Stimulated activated CD8-positive, alpha-beta memory T cell treated with anti-CD3 and anti-CD28 coated beads, Interleukin-2, amount 100 ng/mL, for 48 hours (primary cell): ENCODE measurements at places on chromosomes 16 and 17.

- no peak for DNase-seq
Observed at GRCh38 chr17:4341616-4341977, 24.9 kb downstream of the UBE2G1 start.

DNA sequence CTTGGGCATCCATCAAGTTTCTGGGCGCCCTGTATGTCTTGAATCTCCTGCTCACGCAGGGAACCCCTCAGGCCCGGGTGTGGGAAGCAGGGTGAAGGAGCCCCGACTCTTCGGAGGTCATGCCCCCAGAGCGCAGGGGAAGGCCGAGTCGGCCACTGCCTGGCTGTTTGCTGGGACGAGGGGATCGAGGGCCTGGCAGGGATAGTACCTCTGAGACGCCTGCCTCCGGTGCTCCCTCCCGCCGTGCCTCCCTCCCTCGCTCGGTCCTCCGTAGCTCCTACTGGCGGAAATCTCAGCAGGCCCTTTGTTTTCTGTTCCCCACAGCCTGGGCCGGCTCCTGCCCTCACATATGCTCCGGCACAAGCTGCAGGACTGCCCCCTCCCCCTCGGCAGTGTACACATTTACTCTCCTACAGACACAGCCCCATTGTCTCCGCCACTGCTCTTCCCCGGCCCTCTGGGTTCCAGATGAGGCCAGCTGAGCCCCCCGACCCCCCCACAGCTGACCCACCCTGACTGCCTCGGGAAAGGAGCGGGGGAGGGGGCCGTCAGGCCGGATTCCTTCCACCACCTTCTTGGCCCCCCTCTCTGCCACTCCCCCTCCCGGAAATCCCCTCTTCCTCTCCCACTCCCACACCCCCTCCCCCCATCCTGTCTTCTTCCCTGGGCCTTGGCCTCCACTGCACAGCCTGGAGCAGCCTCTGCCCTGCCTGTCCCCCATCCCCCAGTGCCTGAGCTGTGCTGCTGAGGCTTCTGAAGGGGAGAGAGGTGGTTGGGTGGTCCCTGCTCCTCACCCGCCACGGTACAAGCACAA, 1.4 kb downstream of the TRAF4 start:
- no peak for DNase-seq

GRCh38 chr16:89285381-89285780, 67.9 kb downstream of the ZNF778 start:
- DNase-seq: no peak

DNA sequence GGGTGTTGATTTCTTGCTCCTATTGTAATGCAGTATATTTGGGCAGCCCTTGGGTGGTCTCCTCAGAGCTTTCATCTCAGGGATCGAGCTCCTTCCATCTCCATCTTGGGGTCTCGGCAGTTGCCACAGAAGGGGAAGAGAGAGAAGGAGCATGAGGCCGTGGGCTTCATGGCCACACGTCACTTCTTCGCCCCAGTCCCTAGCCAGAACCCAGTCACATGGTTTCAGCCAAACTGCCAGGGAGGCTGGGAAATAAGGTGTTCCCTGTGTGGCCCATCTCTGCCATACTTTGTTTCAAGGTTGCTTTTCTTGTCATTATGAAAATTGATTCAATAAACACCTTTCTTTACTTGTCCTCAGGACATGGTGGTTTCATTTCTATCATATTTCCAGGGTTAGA, 68.4 kb upstream of the NKD1 start:
- no peak for DNase-seq

DNA sequence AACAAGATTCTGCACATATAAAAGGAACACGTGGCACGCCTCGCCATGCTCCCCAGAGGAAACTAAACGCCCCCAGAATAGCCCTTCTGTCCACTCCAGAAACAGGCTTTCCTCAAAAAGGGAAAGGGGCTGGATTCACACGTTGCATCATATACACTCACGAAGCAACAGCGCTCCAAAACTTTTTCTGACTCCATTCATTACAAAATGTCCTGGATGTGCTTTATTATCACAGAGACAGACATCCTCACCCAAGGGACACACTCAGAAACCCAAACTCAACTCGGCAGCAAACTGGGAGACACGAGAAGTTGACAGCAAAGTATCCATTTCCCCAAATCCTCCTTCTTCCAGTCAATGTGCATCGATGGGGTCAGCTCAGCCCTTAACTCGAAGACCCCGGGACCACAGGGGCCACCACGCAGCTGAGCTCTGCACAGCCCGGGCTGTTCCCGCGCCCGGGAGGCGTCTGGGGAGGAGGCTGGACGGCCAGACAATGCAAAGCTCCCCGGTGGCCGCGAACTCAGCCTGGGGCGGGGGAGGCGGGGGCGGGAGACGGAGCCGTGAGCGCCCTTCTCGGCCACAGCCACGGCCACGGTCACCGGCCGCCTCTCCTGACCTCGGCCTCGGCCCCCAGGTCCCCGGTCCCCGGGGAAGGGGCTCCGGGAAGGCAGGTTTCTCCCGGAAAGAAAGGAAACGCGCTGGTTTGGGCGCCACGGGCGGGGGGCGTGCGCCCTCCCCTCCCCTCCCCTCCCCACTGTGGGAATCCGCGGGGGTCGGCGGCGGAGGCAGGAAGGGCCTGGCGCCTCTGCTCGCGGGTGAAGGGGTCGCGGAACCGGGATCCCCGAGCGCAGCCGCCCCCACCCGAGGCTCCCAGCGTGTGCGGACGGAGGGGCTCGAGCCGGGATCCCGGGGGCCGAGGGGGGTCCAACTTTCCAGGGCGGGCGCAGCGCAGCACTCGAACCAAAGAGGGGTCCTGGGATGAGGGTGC, 1.2 kb downstream of the NXN start:
- no peak for DNase-seq

DNA sequence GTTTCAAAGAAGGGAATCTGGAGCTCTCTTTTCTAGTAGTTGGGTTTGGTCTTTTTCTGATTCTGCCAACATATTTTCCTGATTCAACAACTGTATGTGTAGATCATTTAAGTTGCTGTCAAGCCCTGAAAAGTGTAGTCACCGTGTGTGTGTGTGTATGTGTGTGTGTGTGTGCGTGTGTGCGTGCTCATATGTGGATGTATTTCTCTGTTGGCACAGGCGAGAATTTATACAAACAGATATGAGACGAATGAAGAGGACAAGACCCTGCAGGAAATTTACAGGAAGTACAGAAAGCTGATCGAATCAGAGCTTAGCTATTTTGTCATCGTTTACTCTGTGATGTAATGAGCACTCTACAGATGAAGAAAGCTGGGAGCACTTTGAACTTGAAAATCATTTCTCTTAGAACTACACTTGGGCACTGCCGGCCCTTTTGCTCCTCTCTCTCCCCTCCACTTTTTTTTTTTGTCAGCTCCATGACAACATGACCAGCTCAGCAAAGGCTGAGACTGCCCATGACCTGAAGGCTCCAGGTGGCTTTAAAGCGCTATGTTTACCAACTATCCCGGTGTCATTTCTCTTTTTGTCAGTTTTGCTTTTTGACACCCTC, 11.2 kb downstream of the FBXO39 start:
- DNase-seq: no peak

- DNase-seq: no peak
Observed at GRCh38 chr17:81672504-81672903, 6.0 kb downstream of the CCDC137 start.

DNA sequence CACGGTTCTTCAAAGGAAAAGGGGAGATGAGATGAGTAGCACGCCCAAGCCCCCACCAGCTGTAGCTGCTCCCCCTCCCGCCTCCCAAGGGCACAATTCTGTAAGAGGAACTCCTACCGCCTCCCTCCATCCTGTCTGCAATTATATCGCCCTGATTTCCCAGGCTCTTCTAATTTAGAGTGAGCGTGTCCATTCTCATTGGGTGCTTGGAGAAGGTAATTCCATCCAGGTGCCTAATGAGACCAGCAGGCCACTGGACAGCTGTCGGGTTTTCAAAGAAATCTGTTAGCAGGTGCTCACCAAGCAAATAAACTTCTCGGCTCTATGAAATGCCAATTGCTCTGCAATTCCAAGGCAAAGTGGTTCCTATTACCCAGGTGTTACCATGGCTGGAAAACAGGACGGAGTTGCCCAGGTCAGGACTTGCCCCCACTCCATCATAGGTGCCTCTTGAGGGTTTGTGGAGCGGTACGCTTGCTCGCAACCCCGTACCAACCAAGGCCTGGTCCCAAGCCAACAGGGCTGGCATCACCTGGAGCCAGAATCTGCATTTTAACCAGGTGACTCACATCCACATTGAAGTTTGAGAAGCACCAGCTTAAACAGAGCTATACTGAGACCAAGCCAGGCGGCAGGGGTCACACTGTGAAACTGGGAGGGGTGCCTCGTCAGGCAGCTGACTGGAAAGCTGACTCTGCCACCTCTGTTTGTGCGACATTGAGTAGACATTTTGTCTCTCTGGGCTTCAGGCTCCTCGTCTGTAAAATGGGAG, 16.5 kb upstream of the MEAK7 start:
- no peak for DNase-seq

- DNase-seq: no peak
Observed at GRCh38 chr17:60586288-60586974, 13.6 kb upstream of the PPM1D start.

DNA sequence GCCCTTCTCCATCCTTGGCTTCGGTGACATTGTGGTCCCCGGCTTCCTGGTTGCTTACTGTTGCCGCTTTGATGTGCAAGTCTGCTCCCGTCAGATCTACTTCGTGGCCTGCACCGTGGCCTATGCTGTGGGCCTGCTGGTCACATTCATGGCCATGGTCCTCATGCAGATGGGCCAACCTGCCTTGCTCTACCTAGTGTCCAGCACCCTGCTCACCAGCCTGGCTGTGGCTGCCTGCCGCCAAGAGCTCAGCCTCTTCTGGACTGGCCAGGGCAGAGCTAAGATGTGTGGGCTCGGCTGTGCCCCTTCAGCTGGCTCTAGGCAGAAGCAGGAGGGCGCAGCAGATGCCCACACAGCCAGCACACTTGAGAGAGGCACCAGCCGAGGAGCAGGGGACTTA, 1.5 kb downstream of the SPPL2C start:
- DNase-seq: no peak

DNA sequence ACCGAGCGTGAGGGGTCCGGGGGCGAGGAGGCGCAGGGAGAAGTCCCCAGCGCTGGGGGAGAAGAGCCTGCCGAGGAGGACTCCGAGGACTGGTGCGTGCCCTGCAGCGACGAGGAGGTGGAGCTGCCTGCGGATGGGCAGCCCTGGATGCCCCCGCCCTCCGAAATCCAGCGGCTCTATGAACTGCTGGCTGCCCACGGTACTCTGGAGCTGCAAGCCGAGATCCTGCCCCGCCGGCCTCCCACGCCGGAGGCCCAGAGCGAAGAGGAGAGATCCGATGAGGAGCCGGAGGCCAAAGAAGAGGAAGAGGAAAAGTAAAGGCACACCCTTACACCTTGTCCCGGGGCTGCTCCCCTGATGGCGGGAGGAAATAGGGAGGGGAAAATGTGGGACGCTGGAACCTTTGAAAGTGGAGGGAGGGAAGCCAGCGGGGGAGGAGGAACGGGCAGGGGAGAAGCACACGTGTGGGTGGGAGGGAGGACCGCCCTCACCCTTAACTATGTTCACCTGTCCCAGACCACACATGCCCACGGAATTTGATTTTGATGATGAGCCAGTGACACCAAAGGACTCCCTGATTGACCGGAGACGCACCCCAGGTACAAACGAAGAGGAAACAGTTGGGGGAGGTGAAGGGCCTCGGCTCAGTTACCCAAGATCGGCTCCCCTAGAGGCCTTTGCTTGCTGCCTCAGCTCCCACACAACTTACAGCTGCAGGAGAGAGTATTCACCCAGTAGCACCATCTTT, 916 bp downstream of the PAGR1 start:
- peak; percentile 60 for DNase-seq

- peak; percentile 17 for DNase-seq
Observed at GRCh38 chr16:2912330-2913199, 834 bp downstream of the FLYWCH1 start.

DNA sequence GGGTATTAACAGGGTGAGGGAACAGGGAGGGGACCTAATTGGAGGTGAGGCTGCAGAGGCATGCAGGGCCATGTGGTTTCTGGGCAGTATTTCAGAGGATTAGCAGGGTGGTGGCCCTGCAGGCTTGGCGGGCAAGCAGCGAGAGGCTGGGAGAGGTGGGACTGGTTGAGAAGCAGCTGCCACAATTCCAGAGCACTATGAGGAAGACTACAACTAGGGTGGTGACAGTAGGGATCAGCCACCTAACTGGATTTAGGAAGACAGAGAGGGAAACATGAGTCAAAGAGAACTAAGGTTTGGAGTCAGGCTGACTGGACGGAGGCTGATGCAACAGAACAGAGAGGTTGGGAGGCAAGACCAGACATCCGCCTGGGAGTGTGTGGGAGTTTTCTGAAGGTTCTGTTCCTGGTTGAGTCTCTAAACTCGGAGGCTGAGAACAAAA, 12.3 kb downstream of the ALOXE3 start:
- no peak for DNase-seq
